Thoracic aorta (tissue), 2 donors: ENCODE measurements at places on chromosomes 2 and 18.

- DNase-seq, result no peak
- no peak overlapping the region for H3K27ac ChIP-seq
- H3K36me3 ChIP-seq, result no peaks in the 10 kb centered on the region
- no peak overlapping the region for H3K4me3 ChIP-seq
- H3K27me3 ChIP-seq, result no peaks in the 10 kb centered on the region
Observed at GRCh38 chr2:143819190-143819735, 690.0 kb downstream of the ARHGAP15 start.

DNA sequence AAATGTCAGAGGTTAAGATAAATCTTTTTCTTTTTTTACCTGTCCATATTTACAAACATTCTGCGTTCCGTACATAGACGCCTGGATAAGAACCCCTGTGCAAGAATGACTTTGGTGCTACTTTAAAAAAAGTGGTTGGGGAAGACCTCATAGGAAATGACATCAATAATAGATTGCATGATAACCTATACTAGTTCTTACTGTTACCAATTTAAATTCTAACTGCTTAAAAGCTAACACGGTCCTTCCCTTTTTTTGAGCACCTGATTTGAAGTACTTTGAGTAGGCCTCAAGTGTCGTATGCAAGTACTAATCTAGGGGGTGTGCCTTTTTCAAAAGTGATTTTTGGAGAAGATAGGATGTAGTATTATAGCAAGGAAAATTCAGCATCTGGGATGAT is 2.1 kb downstream of the SLC39A10 start:
- H3K27ac ChIP-seq, result no peak overlapping the region
- no peaks in the 10 kb centered on the region for H3K27me3 ChIP-seq
- H3K4me1 ChIP-seq, result peaks cover 21% of the 10 kb centered on the region

- H3K36me3 ChIP-seq, result no peaks in the 10 kb centered on the region
- no peaks in the 10 kb centered on the region for H3K4me1 ChIP-seq
- H3K27ac ChIP-seq, result no peak overlapping the region
- DNase-seq, result no peak
Observed at GRCh38 chr18:51287818-51288508, 90.5 kb upstream of the MEX3C start.

- no peak overlapping the region for H3K27ac ChIP-seq
- no peak for DNase-seq
- no peaks in the 10 kb centered on the region for H3K36me3 ChIP-seq
- H3K4me1 ChIP-seq, result no peaks in the 10 kb centered on the region
- H3K4me3 ChIP-seq, result no peak overlapping the region
- H3K27me3 ChIP-seq, result no peaks in the 10 kb centered on the region
Observed at GRCh38 chr2:98310010-98310409, 36.2 kb upstream of the CNGA3 start.

GRCh38 chr2:117775703-117776219 is 38.7 kb upstream of the DDX18 start:
- no peak overlapping the region for H3K27ac ChIP-seq
- H3K4me1 ChIP-seq, result no peaks in the 10 kb centered on the region
- H3K36me3 ChIP-seq, result no peaks in the 10 kb centered on the region
- no peak for DNase-seq

- H3K27me3 ChIP-seq, result no peaks in the 10 kb centered on the region
- no peaks in the 10 kb centered on the region for H3K36me3 ChIP-seq
- H3K27ac ChIP-seq, result no peak overlapping the region
- no peaks in the 10 kb centered on the region for H3K4me1 ChIP-seq
- H3K4me3 ChIP-seq, result no peak overlapping the region
Observed at GRCh38 chr2:34602262-34602661, 1003.2 kb upstream of the FAM98A start.

- no peaks in the 10 kb centered on the region for H3K36me3 ChIP-seq
- H3K27ac ChIP-seq, result no peak overlapping the region
- no peaks in the 10 kb centered on the region for H3K27me3 ChIP-seq
Observed at GRCh38 chr2:129892360-129892759, 87.1 kb upstream of the RAB6C start.
